ENCODE measurements at places on chromosomes 12 and 14.

GRCh38 chr14:23884541-23884904, 69.0 kb upstream of the DHRS4 start:
- no peak for DNase-seq

DNA sequence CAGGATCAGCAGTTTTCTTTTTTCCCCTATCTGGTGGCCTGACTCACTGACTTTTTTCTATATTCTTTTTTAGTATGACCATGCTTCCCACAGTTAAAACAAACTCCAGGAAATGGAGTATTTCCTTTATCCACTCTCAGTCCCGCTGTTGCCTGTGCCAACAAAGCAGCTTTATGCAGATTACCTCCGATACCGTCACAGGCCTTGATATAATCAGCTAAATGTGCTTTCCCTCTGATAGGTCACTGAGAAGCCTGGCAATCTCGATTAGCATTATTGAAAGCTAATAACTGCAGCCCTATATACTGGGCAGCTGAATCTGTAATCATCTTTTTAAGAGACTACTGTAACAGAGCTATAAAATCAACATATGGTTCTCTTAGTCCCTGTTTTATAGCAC, 243.6 kb downstream of the KIF21A start:
- no peak for DNase-seq

DNA sequence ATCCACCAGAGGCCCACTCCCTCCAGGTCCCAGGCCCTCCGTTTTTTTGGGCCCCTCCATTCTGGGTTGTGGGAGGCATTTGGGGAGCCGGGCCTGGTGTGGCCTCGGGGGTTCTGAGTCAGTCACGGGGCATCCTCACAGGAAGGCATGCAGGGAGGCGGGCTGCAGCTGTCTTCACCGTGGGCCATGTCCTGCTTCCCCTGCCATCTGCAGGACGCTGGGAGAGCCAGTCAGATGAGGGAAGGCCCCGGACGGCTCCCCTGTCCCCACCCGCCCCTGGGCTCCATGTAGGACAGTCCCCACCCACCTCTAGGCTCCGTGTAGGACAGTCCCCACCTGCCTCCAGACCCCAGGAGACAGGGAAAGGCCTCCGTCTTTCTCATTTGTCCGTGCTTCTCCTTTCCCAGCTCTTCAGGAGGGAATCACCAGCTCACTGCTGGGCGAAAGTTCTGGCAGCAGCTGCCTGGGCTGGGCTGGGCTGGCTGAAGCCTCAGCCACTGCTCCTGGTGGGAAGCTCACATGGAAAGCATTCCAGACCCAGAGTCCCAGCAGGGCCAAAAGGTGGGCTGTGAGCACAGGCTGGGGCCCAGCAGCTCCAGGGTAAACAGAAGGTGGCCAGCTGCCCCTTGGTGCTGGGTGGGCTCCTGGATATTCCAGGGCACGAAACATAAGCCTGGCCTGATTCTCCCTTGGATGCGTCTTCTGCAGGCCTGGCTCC, 217.8 kb downstream of the KIF26A start:
- no peak for DNase-seq

GRCh38 chr14:21528381-21529348, 2.5 kb upstream of the SALL2 start:
- no peak for DNase-seq

DNA sequence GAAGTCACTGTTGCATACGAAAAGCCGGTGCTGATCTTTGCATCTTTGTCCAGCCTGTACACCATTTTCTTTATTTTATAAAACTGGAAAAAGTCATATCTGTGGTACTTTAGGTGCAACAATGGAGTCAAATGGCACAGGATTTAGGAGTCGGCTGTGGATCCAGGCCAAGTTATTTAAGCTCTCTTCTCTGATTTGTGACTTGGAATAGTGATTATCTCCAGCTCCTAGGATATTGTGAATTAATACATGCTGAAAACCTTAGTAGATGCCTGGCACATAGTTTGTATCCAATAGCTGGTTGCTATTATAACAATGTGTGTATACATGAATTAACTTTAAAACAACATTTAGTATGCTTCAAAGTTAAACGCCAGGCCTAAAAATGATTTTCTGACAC, 6.2 kb upstream of the CCER1 start:
- no peak for DNase-seq

- DNase-seq, result no peak
Measured at GRCh38 chr12:127393896-127394295, 873.1 kb upstream of the TMEM132C start.

GRCh38 chr12:62522984-62523383, 56.4 kb downstream of the MON2 start:
- no peak for DNase-seq

- no peak for DNase-seq
Measured at GRCh38 chr14:60646226-60646818, 3.0 kb downstream of the SIX1 start.

GRCh38 chr12:644818-645552, 18.3 kb downstream of the NINJ2 start:
- DNase-seq, result no peak

DNA sequence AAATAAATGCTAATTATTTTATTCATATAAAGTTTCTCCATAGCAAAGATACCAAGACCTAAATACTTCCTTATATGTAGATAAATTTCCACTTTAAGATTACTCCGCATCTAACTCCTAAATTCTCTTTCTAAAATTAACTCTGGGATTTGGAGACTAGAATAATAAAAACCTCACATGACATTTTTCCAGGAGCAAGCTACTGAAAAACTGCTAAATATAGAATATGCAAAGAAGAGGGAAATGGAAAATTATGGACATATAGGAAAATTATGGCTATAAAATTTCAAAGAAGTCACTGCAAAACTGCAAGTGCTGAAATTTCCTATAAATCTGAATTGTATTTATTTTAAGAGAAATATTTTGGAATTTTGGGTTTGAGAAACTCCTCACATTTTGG, 186.2 kb downstream of the DUSP6 start:
- no peak for DNase-seq

GRCh38 chr12:85425926-85426325, 145.9 kb downstream of the ALX1 start:
- DNase-seq, result no peak

DNA sequence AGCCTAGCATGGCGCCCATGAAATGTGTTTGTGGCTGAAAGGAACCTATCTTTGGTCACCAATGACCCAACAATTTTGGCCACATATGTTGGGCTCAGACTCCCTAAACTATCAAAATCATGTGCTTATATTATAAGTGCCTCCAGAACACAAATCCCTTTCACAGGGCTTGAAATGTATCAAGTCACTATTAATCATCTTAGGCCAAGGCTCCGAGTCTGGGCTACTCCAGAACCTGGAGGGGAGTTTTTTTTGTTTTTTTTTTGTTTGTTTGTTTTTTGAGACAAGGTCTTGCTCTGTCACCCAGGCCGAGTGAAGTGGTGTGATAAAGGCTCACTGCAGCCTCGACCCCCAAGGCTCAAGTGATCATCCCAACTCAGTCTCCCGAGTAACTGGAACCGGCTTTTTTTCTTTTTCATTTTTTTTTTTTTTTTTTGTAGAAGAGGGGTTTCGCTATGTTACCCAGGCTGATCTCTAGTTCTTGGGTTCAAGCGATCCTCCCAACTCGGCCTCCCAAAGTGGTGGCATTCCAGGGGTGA, 989 bp upstream of the DRAM1 start:
- DNase-seq, result no peak

Measured in CD4-positive, alpha-beta T cell treated with Interleukin-6 at 100 ng/mL for 8 hours (primary cell).